ENCODE measurements at places on chromosomes 1 and 21.

DNA sequence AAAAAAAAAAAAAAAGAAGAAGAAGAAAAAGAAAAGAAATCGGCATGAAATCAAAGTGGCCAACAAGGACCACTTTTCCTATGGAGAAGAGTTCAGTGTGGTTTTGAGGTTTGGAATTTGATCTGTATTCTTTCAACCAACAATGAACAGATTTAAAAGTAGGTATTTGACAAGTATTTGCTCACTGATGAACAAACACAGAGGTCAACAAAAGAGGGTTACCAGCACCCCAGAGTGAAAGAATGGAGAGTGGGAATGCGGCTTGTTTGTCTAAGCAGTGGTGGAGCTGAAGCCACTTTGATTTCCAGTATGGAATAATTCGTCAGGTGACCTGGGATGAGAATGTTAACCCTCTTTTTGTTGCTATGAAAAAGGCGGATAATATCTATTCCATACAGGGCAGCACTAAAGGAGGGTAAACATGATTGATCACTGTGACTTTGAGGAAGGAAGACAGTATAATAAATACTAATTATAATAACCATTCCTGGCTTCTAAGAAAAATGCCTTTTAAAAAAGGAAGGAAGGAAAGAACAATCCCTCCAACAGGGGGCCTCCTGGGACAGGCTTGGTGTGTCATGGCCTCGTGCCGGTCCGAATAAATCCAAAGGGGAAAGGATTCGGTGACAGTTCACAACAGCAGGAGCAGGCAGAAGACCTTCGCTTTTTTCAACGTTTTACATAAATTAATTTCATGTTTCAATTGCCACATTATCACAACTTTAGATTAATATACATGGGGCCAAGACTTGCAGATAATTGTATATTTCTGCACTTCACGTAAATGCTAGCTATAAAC is 37.2 kb upstream of the SIM2 start:
- peak; percentile 11 for DNase-seq

DNA sequence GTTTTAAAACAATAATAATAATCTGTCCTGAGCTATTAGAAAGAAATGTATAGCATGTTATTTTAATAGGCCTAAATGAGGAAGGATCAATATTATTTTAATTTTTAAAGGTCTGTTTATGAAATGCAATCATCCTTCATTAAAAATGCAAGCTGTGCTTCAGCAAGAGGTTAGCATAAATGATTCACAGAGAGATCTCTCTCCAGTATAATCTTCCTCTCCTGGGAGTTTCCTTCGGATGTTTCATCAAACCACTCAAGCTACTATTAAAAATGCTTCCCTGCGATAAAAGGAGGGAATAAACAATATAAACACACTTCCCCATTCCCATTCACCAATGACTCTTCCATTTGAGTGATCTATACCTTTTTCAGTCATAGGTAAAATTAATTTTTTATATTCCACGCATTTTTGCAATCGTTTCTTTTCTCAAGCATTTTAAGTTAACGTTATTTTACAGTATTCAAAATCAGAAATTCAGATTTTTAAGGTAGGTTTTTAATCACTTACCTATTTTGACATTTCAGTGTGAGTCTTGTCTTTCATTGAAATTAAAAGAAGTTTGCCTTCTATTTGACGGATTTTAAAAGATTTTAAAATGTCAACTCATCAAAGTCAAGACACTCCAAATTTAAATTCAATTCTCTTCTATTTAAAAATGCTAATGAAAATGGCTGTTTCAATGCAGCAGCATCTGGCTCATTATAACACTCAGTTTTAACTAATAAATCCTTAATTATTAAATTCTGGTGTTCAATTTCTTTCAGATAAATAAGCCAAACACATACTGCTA is 64.3 kb downstream of the RERE start:
- no peak for DNase-seq

GRCh38 chr1:156920233-156921052 is at the start of gene LRRC71:
Gene LRRC71 (plus strand): TSS chr1:156920632. CDS start chr1:156920804, 172 bp downstream.
- peak; percentile 72 for DNase-seq

- DNase-seq, result no peak
These were observed 53.4 kb upstream of the EDN2 start for GRCh38 chr1:41537788-41538351.

- peak; percentile 61 for DNase-seq
These were observed 17.6 kb downstream of the FCRL4 start for GRCh38 chr1:157580179-157580827.

DNA sequence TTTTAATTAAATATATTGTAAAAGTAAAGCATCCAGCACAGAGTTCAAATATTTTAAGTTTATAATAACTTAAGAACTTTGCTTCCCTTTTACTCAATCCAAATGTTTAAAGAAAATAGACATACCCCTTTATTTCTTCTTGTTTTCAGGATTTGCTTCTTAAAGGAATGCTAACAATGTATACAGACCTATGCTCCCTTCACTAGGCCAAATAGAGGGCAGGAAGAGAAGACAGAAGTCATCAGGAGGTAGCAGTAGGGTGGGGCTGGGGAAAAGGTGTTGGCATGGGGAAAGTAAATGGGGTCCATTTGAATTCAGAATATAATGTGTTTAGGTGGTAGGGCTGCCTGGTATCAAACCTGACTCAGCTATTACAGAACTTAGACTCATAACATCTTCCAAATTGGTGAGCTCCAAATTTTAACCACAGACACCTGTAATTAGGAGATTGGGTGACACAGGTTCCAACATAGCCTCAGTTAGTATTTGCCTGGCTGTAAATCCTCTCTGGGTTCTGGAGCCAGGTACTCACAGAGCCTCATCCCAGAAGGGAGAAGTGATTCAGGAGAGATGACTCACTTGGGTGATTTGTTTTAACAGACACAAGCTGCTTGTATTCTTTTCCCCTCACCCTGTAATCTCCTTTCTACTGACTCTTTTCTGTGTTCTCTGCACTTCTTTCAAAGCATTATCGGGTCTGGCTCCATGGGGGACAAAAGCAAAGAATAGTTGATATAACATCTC is 60.1 kb upstream of the DUSP10 start:
- DNase-seq, result peak; percentile 94

- peak; percentile 97 for DNase-seq
These were observed 12.8 kb upstream of the BOLA1 start for GRCh38 chr1:149886396-149887195.

DNA sequence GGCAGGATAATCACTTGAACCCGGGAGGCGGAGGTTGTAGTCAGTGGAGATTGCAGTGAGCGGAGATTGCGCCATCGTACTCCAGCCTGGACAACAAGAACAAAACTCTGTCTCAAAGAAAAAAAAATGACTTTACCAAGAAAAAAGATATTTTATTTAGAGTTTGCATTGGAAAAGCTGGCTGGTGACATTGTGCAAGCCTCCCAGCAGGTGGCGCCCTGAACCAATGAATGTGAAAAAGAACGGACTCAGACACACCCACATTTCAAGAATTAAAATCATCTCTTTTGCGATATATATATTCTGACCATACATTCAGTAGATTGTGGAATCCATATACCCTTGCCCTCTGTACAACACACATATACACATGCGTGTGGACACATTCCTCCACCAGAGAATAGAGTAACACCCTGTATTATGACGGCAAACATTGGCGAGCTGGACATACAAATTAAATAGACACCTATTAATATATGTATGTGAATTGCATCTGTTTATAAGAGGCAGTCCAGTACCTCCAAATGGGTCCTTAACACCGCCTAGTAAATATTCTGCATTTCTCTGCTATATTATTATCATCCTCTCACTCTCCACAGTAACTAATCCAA is 39.0 kb upstream of the CADM3 start:
- DNase-seq, result peak; percentile 78

GRCh38 chr21:43731891-43732711 is 13.2 kb downstream of the PDXK start:
- no peak for DNase-seq

DNA sequence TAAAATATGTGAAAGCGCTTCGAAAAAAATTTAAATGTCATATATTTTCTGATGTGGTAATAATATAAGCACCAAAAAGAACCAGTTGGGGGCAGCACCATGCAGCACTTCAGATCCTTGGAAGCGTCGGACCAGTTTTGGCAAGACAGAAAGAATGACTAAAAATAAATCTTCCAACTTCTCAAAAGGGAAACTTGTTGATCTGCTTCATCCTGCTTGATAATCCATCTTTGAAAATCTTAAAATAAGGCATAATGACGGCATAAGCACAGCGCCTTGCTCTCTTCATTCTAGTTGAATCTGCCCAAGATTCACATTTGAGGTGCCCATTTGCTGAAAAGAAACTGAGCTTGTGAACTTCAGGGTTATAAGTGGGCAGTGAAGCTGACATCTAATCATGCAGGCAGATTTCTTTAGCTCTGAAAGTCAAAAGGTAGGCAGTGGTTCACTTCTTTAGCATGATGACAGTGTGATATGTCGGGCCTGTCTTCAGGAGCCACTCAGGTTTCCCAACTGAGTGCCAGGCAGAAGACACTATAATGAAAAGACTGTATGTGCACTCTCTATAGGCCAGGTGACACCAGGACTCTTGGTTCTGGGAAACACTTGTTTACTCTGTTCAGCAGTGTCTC is 19.8 kb upstream of the MUTYH start:
- peak; percentile 44 for DNase-seq

DNA sequence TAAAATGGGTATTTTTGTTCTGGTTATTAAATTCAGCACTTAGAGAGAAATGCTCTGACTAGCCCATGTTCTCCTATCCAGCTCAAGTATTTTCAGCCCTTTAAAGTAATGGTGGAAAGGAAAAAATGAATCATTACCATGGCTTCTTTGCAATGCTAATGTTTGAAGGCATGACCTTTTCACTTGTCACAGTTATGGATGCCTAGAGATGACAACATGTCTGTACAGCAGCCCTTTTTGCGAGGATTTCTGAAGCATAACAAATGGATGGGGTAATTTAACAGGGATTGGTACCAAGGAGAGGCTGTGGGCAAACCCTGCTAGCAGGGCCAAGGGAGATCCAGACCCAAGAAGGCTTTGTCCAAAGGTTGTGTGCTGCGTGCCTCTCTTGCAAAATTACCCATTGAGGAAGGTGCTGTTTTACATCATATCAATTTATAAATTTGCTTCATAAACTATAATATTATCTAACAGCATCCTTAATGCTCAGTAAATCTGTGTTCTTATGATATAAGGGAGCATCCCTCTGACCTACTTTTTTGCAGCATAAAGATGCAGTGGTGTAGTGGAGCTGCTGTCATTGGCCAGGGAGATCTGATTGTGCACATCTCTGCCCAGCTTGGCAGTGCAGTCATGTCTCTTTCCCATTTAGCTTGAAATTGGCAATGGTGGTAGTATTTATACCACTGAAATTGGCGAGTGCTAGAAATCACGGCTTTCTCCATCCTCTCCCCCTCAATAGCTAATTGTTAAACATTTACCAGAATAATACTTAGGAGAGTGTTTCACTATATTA is 327.1 kb downstream of the PCP4 start:
- no peak for DNase-seq

DNA sequence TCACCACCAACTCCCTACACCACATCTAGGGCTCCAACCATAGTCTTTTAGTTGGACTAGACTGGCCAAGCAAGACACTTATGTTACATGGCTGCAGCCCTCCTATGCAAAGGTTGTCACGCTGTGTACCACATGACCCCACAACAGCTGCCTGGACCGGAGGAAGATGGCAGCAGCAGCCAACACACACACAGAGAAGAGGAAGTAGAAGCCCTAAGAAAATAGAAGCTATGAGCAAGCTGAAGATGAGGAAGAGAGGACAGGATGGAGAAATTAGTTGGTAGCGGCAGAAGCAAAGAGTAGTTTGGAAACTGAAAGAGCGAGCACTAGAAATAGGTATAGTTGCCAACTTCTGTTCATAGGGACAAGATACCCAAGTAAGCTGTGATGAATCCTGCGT is 60.8 kb upstream of the RALGPS2 start:
- no peak for DNase-seq

- DNase-seq, result no peak
These were observed 38.4 kb downstream of the CENPF start for GRCh38 chr1:214641214-214641895.

DNA sequence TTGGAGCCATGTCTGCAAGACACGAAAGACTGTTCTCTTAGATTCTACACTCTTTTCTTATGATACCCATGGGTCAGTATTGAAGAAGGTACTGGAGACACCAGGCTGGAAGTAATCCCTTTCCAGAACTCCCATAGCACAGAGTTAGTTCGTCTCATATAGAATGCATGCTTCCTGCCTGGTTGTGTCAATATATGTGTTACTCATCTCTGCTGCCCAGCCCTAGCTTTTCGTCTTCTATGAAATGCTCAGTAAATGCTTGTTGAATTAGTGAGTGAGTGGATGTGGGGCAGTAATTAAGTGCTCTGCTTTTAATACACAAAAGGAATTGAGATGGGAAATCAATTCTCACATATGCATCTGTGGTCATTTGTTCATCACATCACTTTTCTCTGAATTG is 32.1 kb downstream of the ADCY10 start:
- DNase-seq, result peak; percentile 8

DNA sequence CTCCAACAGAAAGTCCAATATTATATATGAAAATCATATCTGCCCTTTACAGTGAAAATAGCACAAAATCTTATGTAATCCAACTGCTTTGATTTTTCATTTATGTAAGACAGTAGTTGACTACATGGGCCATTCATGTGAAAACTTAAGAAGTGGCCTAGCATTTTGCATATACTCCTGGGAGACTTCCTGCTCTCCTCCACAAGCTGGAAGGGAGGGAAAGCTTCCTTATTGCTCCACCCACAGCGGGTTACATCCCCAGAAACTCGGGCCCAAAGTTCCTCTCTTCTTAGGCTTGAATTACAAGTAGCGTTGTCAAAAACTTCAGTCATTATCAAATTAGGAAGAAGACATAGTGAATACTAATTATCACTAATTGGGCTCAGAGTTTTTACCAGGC is 29.2 kb downstream of the FYB2 start:
- DNase-seq, result no peak

GRCh38 chr1:64981601-64982533 is 15.5 kb upstream of the JAK1 start:
- DNase-seq, result no peak

DNA sequence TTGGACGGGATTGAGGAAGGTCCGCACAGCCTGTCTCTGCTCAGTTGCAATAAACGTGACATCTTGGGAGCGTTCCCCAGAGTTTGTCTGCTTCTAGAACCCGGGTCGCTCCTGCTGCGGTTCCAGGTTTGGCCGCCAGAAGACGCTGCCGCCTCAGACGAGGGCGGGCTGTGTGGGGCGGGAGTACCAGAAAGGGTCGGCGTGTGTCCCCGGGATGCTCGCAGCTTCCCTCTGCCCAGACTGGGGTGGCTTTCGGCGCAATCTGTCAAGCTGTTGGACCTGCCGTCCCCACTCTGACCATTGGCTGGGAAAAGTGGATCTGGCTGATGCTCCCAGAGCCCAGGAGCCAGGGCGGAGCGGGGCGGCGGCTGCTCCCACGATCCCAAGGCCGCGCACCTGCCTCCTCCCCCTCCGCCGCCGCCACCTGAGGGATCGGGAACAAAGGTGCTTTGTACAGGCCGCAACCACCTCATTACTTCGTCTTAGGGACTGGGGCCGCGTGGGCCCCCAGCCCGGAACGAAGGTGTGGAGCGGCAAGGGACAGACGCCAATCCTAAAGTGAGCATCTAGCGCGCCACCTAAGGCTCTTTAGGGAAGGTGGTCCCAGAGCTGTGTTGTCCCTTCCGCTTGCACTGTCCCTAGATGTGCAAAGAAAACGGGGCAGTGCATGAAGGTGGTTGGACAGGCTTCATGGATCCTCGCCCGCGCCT is 683 bp upstream of the EFNA4 start:
- no peak for DNase-seq

All from RWPE1 (cell line).